Keratinocyte (primary cell): ENCODE measurements at places on chromosomes 4 and X.

- no peak for DNase-seq
Observed at GRCh38 chrX:116378961-116379360, 57.4 kb upstream of the SLC6A14 start.

GRCh38 chr4:2102045-2102883, 43.1 kb downstream of the NAT8L start:
- no peak for DNase-seq

DNA sequence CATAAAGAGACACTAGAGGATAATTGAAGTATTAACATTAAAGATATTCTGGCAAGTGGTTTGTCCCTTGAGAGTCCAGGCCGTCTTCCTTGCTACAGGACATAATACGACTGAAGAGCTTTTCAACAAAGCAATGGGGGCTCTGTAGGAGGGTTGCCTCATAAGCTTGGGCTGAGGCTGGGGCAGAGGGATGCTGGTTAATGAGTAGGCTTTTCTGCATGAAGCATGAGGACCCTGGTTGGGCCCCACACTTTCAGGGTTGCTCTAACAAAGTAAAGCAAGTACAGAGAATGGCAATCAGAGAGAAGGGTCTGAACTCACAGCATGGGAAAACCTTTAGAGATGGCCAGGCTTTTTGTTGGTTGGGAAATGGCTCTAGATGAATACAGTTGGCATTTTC, 281.3 kb downstream of the IDS start:
- DNase-seq: no peak

DNA sequence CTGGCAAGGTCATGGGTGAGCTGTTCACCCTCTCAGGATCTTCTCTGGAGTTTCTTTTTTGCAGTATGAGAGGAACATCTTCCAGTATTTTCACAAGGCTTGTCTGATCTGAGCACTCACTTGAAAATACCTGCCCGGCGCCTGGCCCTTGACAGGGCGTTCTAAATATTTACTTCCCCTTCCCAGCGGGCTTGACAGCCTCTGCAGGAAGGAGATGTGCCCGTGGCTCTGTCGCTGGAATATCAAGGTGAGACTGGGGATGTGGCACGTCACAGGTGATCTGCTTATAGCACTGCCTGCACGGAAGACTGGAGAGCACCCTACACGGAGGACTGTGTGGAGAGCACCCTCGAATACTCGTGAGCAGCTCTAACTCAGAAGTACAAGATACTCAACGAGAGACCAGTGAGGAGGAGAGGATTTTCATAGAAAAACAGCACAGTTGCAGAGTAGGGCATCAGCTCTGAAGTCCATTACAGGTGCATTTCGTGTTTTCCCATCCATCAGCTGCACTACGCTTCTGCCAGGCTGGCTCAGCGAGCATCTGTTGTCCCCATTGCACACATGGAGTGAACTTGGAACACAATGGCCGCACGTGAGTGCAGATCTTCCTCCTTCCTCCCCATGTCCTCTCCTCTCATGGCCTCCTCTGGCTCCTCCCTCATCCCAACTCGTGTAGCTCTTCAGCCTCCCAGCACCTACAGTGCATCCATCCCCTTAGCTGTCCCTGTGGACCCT, 32.1 kb downstream of the ZBTB49 start:
- DNase-seq: no peak
